T-cell (primary cell): ENCODE measurements at places on chromosomes 3 and 15. TPM values are rescaled to one million over a fixed set of nuclear protein-coding genes. Genes with fewer than 3 reads are reported as not detected.

Gene DPPA4
- total RNA-seq: 1.2 TPM

GRCh38 chr3:30511524-30512251 is 94.7 kb upstream of the TGFBR2 start:
- no peaks in the 10 kb centered on the region for H3K36me3 ChIP-seq
- no peak overlapping the region for H3K27ac ChIP-seq
- H3K27me3 ChIP-seq: no peaks in the 10 kb centered on the region
- no peak overlapping the region for H3K4me3 ChIP-seq
- no peak for DNase-seq
- peaks cover 11% of the 10 kb centered on the region for H3K4me1 ChIP-seq

DNA sequence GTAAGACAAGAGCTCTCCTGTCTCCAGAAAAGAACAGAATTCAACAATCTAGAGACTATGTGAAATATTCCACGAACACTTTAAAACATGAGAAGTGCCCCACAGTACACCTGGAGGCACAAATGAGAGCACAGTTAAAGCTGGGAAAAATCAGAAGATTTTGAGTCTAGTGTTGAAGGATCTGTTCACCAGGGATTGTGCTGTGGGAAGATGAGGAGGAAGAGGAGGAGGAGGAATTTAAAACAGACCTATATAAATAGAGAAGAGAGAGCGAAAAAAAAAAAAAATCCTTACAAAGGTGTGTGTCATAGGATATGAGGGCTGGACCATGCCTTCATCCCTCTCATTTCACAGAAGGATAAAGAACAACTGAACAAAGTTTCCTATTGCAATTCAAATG is 361.0 kb upstream of the SEMA6D start:
- no peak for DNase-seq
- no peak overlapping the region for H3K27ac ChIP-seq
- H3K27me3 ChIP-seq: no peaks in the 10 kb centered on the region

Gene DUOX1
- 0.67 TPM for total RNA-seq

DNA sequence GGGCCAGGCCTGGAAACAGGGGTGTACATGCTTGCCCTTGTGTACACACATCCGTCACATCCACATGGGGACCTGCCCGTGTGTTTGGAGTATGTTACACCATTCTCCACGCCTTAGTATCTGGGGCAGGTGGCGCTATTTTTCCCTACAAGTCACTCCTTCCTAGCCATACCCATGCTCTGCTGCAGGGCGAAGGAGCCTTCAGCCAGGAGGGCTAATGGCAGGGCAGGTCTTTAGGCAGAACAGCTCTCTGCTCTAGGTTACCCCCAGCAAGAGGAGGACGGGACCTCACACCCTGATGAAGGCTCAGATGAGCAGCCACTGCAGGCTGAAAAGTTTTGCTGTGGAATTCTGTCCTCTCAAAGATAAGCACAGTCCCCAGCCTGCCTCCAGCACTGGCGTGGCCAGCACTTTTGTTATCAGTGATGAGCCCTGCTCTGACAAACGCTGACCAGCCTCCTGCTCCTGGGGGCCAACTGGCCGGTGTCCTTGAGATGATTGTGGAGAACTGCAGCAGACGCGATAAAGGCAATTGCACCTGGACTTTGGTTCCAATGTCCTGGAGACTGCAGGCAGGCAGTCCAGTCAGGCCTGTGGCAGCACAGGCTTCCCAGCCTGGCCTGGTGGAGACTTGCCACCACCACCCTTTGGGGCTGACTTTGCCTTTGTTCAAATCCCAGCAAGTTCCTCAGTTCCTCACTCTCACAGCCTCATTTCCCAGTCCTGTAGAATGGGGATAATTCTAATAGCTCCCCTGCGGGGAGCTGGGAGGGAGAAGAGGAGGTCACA is 19.8 kb upstream of the PIGZ start:
- no peak overlapping the region for H3K4me3 ChIP-seq
- H3K27me3 ChIP-seq: peaks cover 27% of the 10 kb centered on the region
- DNase-seq: no peak
- no peak overlapping the region for H3K27ac ChIP-seq
- H3K4me1 ChIP-seq: no peaks in the 10 kb centered on the region
- no peaks in the 10 kb centered on the region for H3K36me3 ChIP-seq

Gene SLC24A5
- total RNA-seq: not detected

DNA sequence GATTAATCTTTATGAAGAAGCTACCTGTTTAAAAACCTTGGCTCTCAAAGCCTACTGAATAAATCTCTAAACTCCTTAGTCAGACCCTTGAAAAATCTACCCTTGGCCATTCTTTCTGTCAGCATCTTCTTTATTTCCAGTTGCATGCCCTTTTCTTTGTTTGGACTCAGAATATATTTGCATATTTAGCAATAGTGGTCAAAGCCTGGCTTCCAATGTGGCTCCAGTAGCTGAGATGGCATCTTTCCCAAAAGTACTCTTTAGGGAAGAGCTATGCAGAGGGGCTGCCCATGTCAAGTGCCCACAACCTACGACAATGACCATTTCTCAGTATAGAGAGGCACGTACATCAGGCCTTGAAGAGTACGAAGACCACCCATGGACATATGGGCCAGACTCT is 47.2 kb downstream of the TLNRD1 start:
- no peaks in the 10 kb centered on the region for H3K27me3 ChIP-seq
- no peak overlapping the region for H3K27ac ChIP-seq
- no peaks in the 10 kb centered on the region for H3K4me1 ChIP-seq
- DNase-seq: no peak
- no peaks in the 10 kb centered on the region for H3K36me3 ChIP-seq

DNA sequence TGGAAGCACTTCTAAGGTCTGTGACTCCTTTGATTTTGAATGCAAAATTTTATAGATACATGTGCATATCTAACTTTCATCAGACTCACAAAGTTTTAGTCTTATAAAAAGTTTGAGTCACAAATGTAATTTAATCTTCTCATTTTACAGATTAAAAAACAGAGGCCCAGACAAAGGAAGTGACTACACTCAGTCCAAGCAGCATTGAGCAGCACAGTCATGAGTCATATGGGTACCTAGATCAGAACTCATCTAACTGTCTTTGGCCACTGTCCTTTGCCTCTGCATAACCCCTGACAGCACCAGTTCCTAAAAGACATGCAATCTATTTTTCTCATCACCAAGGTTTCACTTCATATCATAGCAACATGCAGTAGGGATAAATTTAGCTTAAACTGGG is 210.7 kb upstream of the KCNH8 start:
- H3K4me1 ChIP-seq: no peaks in the 10 kb centered on the region
- DNase-seq: no peak
- H3K4me3 ChIP-seq: no peak overlapping the region
- no peak overlapping the region for H3K27ac ChIP-seq
- H3K36me3 ChIP-seq: no peaks in the 10 kb centered on the region

Gene PPP2R3A
- 0.47 TPM for total RNA-seq

Gene OCA2
- not detected for total RNA-seq

- no peaks in the 10 kb centered on the region for H3K27me3 ChIP-seq
- no peak overlapping the region for H3K27ac ChIP-seq
- no peaks in the 10 kb centered on the region for H3K4me1 ChIP-seq
These were observed 117.9 kb downstream of the MITF start for GRCh38 chr3:69856965-69857705.

GRCh38 chr15:66730168-66731021 is 28.4 kb downstream of the SMAD6 start:
- H3K4me1 ChIP-seq: no peaks in the 10 kb centered on the region
- DNase-seq: no peak
- H3K27ac ChIP-seq: no peak overlapping the region
